ENCODE measurements at places on chromosomes 6 and 20. TPM values are rescaled to one million over a fixed set of nuclear protein-coding genes. Genes with fewer than 3 reads are reported as not detected.

DNA sequence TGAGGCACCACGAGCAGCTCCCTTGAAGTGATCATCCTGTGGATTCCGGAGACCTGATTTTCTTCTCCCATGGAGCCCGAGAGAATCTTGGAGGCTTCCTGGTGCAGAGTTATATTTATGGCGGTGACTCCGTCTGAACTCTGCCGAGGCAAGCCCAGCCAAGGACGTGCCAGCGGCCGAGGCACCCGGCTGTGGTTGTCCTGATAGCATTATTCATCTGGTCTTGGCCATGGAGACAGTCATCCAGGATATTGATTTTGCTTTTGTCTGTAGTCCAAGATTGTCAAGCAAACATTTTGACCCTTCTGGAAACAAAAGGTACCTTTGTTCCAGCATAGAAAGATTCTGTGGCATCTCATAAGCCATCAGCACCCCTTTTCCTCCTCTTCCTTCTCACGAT lies 163.3 kb downstream of the SCML4 start:
- no peak for DNase-seq

DNA sequence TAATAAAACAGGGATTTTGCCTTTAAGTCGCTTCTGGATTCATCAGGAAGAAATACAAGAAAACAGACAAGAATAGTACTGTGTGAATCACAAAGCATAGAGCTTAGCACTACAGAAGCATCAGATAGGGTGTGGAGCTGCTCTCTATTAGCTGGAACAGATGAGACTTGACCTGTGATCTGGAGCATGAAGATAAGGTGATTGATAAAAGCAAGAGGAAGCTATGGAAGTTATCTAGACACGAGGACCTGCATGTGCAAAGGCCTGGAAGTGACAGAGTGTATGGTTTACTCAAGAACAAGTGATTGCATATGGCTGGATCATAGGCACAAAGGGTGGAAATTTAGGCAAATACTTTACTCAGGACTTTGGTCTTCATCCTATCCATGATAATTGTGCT lies 112.9 kb upstream of the MLIP start:
- no peak for DNase-seq

GRCh38 chr20:38117635-38118034 lies 47.4 kb downstream of the TGM2 start:
- no peak for DNase-seq

DNA sequence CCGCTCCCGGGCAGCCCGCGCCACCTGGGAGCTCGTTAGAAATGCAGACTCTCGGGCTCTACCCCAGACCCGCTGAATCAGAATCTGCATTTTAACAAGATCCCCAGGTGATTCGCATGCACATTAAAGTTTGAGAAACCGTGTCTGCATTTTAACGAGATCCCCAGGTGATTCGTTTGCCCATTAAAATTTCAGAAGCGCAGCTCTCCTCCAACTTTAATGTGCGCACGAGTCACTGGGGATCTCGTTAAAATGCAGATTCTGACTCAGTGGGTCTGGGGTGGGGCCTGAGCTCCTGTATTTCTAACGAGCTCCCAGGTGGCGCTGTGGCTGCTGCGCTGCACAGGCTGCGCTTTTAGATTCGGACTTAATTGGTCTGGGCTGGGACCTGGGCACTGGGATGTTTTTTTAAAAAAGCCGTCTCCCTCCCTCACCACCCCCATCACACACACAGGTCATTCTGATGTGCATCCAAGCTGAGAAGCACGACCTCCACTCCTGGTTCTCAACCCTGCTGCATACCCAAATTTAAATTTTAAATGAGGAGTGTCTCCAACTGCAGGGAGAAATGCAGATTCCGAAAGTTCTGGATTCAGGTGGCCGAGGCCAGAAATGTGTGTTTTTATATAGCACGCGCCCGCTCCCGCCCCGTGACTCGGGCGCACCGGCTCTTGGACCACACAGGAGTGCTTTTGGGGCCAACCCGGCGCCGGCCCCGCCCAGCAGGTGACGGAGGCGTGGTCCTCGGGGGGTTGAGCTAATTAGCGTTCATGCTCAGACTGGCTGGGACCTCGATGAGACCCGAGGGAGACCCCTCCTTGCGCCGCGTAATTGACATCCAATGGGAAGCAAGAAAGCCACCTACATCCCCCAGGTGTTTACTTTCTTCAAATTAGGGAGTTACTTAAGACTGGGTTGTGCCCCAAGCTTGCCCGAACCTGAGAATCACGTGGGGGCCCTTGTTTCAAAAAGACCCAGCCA lies 85.8 kb downstream of the ZFP64 start:
- DNase-seq = peak; percentile 21

DNA sequence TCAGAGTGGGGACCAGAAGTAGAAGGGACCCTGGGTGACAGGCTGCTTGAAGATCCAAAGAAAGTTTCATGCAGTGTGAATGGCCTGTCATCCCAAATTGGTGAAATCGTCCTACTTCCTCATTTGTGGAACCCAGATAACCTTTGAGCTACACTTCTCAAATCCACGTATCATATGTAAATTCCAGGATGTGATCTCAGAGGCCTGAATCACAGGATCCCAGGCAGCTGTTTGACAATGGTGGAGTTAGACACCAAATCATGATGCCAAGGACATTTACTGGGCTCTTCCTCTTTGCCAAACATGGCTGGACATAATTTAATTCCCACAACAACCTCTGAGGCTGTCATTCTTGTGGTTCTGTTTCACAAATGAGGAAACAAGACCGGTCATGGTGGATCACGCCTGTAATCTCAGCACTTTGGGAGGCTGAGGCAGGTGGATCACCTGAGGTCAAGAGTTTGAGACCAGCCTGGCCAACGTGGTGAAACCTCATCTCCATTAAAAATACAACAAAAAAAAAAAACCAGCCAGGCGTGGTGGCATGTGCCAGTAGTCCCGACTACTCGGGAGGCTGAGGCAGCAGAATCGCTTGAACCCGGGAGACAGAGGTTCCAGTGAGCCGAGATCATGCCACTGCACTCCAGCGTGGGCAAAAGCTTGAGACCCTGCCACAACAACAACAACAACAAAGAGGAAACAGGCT lies 39.9 kb upstream of the TTPAL start:
- DNase-seq = no peak

Gene BEND6
- total RNA-seq = not detected

Gene EYA4
- total RNA-seq = 0.40 TPM

Gene CYP39A1
- 0.60 TPM for total RNA-seq

Gene AGER
- 0.22 TPM for total RNA-seq

Gene DEFB124
- total RNA-seq = not detected

Gene SLC35D3
- total RNA-seq = not detected

Gene GPX5
- not detected for total RNA-seq

Data from lung microvascular endothelial cell (primary cell).